ENCODE measurements at places on chromosomes 12 and 14.

GRCh38 chr14:79298373-79298772 is 912.9 kb downstream of the DIO2 start:
- no peak for DNase-seq

- DNase-seq: no peak
Measured at GRCh38 chr14:102282751-102283465, 22.1 kb downstream of the MOK start.

GRCh38 chr12:58104351-58104755 is 163.0 kb downstream of the ATP23 start:
- DNase-seq: no peak

GRCh38 chr12:124532331-124532750 is 35.1 kb downstream of the NCOR2 start:
- DNase-seq: no peak

DNA sequence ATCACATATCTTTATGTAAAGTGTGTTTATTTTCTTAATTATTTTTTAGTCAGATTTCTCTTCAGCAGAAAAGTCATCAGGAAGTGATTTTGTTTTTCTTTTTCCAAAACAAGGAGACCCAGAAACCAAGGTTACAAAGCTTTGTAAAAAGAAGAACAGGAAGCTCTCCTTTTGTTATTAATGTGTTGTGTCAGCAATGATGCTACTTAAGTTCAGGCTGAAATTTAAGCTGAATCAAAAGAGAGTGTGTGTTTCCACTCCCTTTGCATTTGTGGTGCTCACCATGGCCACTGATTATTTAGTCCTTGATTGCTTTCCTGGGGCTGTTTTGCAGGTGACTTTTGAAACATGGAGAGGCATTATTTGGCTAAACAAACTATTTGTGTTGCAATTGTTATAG is 155.3 kb upstream of the ATP2B1 start:
- DNase-seq: peak; percentile 35

DNA sequence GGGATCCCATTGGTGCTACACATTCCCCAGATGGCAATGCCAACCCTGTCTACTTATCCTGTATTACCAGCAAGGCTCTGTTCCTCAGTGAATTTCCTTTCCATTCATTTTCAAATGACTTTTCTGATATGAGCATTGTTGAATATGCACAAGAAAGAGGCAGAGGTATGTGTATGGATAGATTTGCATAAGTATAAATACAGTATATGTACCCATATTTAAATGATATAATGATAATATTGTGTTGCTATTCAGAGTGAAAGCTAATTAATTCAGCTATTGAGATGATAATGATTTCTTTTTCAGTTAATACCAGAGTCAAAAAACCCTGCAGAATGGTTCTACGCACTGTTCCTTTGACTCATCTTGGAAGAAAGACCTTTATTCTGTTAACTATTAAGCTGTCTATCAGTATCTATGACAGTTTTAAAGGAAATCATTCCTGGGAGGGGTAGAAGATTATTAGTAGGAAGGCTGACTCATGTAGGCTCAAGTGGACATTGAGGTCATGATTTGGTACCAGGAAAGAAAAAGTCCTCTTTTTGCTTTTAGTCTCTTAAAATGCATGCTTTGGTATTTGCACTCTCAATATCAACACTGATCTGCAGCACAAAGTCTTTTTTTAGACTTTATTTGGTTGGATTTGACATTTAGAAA is 44.9 kb upstream of the GAS2L3 start:
- DNase-seq: no peak

Measured in CD4-positive, alpha-beta T cell treated with Interferon gamma for 1 hour (primary cell).